ENCODE measurements at places on chromosomes 1 and 21.

DNA sequence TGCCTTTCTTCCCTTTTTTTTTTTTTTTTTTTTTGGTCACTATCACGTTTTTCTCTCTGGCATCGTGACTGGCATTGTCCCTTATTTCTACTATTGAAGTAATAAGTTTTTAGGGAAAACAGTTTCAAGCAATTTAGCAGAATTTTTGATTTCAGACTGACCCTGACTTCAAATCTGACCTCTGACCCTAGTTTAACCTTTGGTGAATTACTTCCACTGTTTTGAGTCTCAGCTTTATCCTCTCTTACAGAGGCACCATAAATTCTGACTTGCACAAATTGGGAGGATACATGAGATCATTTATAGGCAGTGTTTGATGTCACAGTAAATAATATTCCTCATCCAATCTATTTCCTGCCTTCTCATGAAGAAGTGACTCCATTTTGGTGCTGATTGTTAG, 187.0 kb downstream of the FASLG start:
- no peak for DNase-seq

DNA sequence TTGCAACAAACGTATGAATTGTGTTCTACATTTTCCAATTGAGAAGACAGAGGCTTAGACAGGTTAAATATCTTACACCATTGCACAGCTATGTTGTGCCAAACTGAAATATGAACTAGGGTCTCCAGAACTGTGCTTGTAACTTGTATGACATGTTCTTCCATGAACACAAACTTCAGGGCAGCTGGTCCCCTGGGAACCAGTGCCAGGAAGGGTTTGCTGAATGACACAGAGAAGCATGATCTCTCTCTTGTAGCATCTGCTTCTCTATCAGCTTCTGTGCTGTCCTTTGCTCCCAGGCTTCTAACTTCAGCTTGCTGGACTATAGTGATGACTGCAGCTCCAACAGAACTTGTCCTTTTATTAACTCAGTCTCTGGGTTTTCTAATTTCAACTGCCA, 385.5 kb downstream of the SIPA1L2 start:
- DNase-seq = no peak

- no peak for DNase-seq
Measured at GRCh38 chr1:195733826-195734225, 874.4 kb downstream of the KCNT2 start.

GRCh38 chr1:78493451-78493850, 2.7 kb downstream of the PTGFR start:
- no peak for DNase-seq

GRCh38 chr1:173084292-173084691, 33.6 kb upstream of the TNFSF18 start:
- no peak for DNase-seq

GRCh38 chr1:44822981-44823451, 14.7 kb downstream of the BTBD19 start:
- DNase-seq = no peak

- no peak for DNase-seq
Measured at GRCh38 chr1:36139521-36139920, 9.8 kb downstream of the TRAPPC3 start.

DNA sequence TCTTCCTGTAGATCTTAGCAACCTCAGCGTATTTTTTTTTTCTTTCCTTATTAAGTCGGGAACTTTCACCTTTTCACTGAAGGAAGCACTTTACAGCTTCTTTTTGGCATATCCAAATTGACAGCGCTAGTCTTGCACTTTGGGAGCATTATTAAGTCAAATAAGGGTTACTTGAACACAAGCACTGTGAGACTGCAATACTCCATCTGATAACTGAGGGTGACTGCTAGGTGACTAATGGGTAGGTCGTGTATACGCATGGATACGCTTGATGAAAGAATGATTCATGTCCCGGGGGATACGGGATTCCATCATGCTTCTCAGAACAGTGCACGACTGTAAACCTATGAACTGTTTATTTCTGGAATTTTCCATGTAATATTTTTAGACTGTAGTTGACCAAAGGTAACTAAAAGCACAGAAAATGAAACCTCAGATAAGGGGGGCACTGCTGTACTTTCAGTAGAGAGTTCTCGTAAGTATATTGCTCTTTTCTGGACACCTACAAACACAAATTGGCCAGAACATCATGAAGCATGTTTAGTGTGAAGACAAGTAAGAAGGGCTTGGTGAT, 364.7 kb downstream of the SMYD3 start:
- DNase-seq = no peak

DNA sequence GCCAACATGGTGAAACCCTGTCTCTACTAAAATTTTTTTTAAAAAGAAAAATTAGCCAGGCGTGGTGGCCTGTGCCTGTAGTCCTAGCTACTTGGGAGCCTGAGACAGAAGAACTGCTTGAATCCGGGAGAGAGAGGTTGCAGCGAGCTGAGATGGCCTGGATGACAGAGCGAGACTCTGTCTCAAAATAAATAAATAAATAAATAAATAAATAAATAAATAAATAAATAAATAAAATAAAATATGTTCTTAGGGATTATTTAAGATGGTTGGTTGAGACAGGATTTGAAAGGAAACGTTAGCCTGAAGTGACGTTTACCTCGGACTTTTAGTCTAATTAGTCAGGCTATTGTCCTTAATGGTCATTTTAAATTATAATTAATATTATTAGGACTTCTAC, 88.5 kb upstream of the CHRM3 start:
- DNase-seq = no peak

DNA sequence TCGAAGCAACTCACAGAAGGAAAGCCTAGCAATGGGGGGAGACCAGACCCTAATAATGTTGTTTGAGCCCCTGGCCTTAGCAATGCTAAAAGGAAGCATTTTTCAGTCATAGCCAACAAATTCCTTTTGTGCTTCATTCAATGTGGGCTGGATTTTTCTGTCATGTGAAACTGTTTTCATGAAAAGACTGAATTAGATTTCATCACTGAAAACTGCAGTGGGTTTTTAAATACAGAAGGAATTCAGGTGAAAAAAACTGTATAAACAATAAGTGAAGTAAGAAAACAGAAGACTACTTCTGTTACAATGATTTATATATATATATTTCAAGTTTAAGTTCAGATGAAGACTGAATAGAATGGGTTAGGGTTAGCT, 204.8 kb downstream of the SMYD3 start:
- no peak for DNase-seq

DNA sequence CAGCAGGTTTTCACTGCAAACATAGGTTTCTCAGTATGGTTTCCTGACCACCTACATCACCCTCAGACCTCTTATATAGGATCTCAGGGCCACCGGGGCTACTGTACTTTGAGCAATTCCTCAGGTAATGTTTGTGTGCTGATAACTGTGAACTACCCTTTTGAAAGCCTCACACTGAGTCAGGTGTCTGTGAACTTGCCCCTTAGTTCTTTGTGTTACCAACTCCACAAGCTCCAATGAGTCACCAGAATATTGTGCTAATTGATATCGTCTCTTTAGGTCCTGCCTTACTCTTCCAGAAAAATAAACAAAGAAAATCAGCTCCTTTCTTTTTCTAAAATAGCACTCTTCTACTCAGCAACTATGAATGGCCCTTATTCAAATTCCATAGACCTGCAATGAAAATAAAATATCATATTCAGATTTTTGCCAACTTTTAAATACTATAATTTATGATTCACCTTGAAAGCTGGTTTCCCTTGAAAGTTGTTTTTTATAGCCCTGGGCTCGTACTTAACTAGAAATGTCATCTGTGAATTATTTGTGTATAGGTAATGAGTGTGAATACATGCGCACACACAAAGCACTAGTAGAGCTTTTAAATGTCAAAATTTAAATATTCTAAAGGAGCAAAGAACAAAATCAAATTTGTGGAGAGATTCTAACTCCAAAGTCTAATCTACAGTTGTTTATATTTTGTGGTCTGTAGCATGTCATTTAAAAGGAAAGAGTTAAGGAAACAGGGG, 88.1 kb upstream of the WARS2 start:
- DNase-seq = no peak

GRCh38 chr1:29593601-29594382, 357.5 kb downstream of the PTPRU start:
- DNase-seq = no peak

DNA sequence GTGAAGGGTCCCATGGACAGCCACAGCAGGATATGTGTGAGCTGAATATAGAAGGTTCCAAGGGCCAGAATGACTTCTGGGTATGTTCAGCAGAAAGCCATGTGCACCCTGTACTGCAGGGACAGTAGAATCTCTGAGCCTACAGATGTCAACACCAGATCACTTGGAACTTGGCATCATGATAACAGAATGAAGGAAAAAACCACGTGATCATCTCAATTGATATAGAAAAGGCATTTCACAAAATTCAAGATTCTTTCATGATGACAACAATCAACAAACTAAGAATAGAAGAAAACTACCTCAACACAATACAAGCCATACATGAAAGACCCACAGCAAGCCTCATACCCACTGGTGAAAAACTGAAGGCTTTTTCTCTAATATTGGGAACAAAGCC, 885 bp upstream of the KRTAP12-2 start:
- DNase-seq = no peak

DNA sequence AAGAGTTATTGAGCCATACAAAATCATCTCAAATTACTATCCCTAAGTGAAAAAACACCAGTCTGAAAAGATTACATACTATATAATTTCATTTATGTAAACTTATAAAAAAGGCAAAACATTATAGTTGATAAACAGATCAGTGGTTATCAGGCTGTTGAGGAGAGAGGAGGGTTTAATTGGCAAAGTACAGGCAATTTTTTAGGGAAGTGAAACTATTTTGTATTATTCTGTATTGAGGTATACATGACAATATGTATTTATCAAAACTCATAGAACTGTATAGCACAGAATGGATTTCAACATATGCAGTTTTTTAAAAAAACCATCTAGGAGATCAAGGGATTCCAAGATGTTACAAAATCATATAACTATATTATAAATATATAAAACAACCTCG, 403.7 kb downstream of the LTN1 start:
- no peak for DNase-seq

- DNase-seq = no peak
Measured at GRCh38 chr1:195520757-195521156, 1087.5 kb downstream of the KCNT2 start.

DNA sequence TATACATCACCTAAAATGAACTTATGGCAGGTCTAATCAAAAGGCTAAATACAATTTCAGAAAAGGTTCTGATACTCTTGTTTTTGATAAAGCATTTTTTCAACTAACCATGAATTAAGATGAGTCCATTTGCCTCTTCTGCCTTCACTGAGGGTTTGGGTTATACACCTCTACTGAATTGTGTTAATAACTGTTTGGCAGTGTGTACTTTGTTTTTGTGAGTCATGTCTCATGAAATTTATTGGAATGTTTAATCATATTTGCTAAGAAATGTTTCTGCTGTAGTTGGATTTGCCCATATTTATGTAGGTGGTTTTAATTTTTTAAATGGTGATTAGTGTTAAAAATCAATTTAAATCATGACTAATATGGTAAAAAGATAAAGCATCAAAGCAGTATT, 190.5 kb downstream of the HS2ST1 start:
- DNase-seq = no peak

- DNase-seq = no peak
Measured at GRCh38 chr1:232274236-232274855, 355.6 kb downstream of the SIPA1L2 start.

DNA sequence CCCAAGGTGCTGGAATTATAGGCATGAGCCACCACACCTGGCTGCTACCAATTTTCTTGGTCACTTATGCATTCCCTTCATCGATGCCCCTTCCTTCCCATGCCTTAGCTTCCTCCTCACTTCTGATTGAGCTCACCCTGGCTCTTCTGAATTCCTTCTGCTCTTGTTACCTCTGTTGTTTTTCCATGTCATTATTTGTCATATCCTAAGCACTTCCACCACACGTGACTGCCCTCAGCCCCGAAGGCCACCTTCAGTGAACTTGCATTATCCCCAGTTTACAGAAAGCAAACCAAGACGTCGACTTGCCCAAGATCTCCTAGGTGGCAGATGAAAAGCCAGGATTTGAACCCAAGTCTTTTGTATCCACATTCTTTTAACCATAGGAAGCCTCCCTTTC, 30.7 kb downstream of the CA6 start:
- DNase-seq = no peak

DNA sequence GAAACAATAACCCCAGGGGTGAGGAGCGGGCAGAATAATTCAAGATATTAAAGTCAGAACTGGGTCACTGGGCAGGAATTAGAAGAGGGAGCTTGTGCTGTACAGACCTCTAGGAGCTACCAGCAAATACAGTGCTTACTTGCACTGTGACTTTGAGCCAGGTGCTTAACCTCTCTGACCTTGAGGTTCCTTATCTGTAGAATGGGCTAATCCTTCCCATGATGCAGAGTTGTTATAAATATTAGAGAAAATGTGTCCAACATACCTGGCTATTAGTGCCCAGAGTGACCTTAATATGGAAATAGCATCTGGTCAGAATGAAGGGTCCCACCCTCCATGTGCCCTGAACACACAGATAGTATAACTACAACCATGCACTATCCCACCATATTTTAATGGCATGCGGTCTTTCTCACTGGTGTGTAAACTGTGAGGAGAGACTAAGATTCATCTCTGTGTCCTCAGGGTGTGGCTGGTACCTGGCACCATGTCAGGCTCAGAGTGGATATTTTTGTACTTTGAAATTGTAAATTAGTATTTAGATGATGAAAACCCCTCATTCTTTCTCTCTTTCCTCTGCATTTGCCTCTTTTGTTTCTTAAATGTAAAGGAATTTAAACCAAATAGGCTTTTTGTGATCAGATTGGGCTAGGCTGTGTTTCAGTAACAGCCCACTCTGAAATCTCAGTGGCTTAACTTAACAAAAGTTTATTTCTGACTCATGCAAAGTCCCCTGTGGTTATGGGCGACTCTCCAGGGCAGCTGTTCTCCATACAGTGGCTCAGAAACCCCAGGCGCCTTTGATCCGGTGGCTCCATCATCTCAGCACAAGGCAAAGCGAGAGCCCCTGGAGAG, 60.0 kb upstream of the ROR1 start:
- DNase-seq = no peak

GRCh38 chr1:205122489-205122882, 708 bp upstream of the RBBP5 start:
- DNase-seq = no peak

- DNase-seq = no peak
Measured at GRCh38 chr1:166272155-166272554, 105.4 kb upstream of the FAM78B start.

GRCh38 chr1:116943438-116943837, 33.7 kb downstream of the PTGFRN start:
- DNase-seq = no peak

- no peak for DNase-seq
Measured at GRCh38 chr1:148296511-148296910, 144.4 kb upstream of the NBPF11 start.

Data from NCI-H187 treated with DMSO at 0.1 percent for 48 hours (cell line).